CD4-positive, alpha-beta T cell treated with Interleukin-10 for 1 hour (primary cell): ENCODE measurements at places on chromosomes 11 and 22.

DNA sequence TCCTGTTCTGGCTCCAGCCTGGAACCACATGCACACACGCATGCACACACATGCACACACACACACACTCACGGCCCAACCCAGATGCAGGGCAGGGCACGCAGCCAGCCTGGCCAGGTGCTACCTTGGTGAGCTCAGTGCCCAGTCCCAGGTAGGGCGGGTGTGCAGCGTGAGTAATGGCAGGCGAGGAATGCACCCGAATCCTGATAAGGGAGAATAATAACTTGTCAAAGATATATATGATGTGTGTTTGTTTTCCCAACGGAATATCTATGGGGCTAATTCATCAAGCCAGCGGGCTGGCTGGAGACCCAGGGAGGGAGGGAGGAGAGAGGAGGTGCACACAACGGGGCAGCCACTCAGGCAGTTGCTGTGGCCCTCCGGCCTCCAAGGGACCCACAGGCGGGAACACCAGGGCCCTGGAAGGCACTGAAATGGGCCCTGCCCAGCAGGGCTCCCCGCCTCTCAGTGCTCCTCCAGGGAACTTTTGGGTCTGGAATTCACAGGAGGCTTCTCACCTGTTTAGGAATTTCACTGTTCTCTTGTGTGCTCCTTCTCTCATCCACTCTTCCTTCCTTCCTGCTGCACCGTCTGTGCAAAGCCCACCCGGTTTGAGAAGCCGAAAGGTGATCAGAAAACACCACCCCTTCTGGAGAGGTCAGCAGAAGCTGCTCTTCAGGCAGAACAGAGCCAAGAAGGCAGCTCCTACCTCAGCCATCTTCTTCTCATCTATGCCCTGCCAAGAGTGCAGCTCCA, 79.0 kb downstream of the BUD13 start:
- no peak for DNase-seq

GRCh38 chr11:108048269-108048668, 39.6 kb downstream of the CUL5 start:
- no peak for DNase-seq

- DNase-seq, result no peak
Observed at GRCh38 chr22:19129871-19130270, 1.2 kb upstream of the TSSK2 start.

GRCh38 chr11:99188221-99188620, 167.5 kb downstream of the CNTN5 start:
- DNase-seq, result no peak

DNA sequence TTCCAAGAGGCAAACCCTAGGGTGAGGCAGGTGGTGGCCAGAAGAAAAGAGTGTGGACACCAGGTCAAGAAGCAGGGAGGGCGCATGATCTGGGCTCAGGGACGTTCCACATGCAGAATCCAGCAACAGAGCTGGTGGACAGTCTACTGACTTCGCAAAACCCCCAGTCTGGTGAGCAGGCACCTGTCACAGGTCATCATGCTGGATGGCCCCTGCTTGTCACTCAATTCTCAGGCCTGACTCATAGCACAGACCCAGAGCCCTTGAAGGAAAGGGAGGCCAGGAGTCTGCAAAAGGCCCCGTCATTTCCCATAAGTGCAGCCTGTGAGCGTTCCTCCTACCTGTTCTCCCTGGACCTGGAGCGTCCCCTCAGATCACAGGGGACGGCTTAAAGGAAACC, 18.2 kb downstream of the APOL4 start:
- no peak for DNase-seq

DNA sequence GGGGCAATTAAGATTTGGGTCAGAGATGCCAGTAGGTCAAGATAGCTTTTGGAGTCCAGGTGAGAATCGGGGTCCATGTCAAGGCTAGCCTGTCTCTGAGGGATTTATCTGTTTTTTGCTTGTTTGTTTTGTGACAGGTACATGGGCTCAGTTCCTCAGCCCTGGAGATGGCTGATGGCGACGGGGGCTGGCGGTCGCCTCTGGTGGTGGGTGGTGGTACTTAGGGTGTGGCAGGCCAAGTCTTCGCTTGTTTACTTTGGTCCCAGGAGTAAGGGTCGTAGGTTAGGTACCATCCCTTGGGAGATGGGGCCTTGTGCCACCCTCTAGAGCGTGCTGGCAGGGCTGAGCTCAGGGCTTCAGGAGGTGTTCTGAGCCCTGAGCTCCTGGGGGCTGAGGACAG, 4.7 kb downstream of the SLC25A45 start:
- no peak for DNase-seq

- no peak for DNase-seq
Observed at GRCh38 chr11:62105667-62106191, 18.1 kb upstream of the INCENP start.
